CD4-positive, alpha-beta T cell (primary cell): ENCODE measurements at places on chromosomes 7 and 10. TPM values are rescaled to one million over a fixed set of nuclear protein-coding genes. Genes with fewer than 3 reads are reported as not detected.

Gene CPA4
- total RNA-seq: not detected

Gene ATOH7
- not detected for total RNA-seq

DNA sequence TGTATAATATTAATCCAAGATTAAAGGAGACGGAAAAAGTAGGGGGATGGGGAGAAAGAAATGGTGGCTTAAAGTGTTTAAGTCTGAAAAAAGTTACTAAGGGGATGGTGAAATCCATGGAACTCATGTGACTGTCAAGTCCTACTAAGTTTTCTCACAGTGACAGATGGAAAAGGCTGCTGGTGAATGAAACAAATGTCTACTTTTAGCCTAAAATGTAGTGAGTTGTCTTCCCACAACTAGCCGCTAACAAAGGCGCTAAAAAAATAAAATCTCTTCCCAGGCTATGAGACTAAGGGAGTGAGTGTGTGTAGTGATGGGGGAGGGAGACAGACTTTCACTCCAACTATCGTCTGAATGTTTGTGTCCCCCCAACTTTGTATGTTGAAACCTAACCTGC is 12.6 kb downstream of the VIM start:
- DNase-seq: no peak
- H3K36me3 ChIP-seq: peaks cover 25% of the 10 kb centered on the region
- H3K27ac ChIP-seq: no peak overlapping the region
- H3K27me3 ChIP-seq: no peaks in the 10 kb centered on the region
- H3K4me3 ChIP-seq: no peak overlapping the region

- H3K27me3 ChIP-seq: no peaks in the 10 kb centered on the region
- DNase-seq: no peak
- no peak overlapping the region for H3K4me3 ChIP-seq
- no peaks in the 10 kb centered on the region for H3K36me3 ChIP-seq
These were observed 1241.7 kb downstream of the REEP3 start for GRCh38 chr10:64762861-64763260.

- H3K27ac ChIP-seq: no peak overlapping the region
- no peaks in the 10 kb centered on the region for H3K36me3 ChIP-seq
- H3K27me3 ChIP-seq: no peaks in the 10 kb centered on the region
- H3K4me1 ChIP-seq: no peaks in the 10 kb centered on the region
- no peak overlapping the region for H3K4me3 ChIP-seq
These were observed 364.2 kb downstream of the AUTS2 start for GRCh38 chr7:69962186-69963065.

Gene EIF5AL1
- total RNA-seq: 0.11 TPM

Gene ZNF117
- total RNA-seq: 1.9 TPM

DNA sequence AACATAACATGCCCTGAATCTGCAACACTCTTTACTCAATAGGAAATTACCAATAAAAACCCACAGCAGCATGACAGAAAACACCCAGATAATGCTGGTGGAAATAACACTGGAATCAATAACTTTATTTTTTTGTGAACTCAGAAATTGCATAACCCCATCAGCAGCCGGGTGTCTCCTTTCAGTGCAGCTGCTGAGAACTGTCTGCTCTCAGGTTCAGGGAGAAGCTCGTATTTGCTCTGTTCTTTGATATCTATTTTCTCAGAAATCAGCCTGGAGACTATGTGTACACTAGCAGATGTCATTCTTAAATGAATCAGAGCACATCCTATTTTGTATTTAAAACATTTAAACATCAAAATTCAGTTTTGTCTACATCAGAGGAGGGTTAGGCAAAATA is 506.0 kb downstream of the POM121L12 start:
- no peaks in the 10 kb centered on the region for H3K36me3 ChIP-seq
- DNase-seq: no peak
- no peak overlapping the region for H3K4me3 ChIP-seq
- no peaks in the 10 kb centered on the region for H3K4me1 ChIP-seq
- H3K27me3 ChIP-seq: no peaks in the 10 kb centered on the region

Gene ADAM22
- total RNA-seq: 0.60 TPM

Gene SYNPO2L
- not detected for total RNA-seq

- no peaks in the 10 kb centered on the region for H3K4me1 ChIP-seq
- no peaks in the 10 kb centered on the region for H3K36me3 ChIP-seq
- no peak overlapping the region for H3K27ac ChIP-seq
- no peak for DNase-seq
- no peak overlapping the region for H3K4me3 ChIP-seq
These were observed 151.4 kb upstream of the PITRM1 start for GRCh38 chr10:3323865-3324498.

Gene AKR1B15
- not detected for total RNA-seq

GRCh38 chr7:132450696-132451095 is 125.6 kb downstream of the PLXNA4 start:
- no peaks in the 10 kb centered on the region for H3K27me3 ChIP-seq
- no peak for DNase-seq
- peaks cover 44% of the 10 kb centered on the region for H3K4me1 ChIP-seq

Gene ADAM8
- 95.6 TPM for total RNA-seq

Gene SKAP2
- 0.91 TPM for total RNA-seq

DNA sequence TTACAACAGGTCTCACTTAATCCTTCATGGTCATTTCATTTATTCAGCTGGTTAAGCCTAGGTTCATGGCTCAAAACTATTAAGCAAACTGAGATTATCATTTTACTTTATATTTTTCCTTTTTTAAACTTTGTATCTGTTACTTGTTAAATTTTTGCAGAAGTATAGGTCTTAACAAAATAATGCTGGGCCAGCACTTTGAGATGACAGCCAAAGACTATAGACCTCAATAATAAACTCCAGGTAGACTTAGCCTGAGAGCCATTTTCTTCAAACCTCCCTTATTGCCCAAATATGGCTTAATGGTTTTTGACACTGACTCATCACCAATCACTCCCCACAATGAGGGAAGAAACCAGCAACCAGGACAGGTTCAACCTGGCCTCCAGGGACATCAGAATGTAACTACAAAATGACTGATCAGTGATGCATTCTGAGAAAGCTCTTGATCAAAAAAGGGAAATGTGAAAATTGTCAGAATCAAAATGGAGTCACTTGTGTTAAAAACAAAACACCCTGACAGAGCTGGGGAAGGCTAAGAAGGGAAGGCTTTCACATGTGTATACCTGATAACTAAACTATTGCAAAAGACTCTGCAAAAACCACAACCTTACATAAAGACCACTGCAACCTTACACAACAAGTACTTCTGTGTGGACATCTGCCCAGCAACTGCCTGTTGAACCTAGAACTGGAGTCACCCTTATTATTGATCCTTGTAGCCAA is 2.1 kb upstream of the CCDC126 start:
- DNase-seq: peak; percentile 8
- H3K27ac ChIP-seq: no peak overlapping the region
- H3K36me3 ChIP-seq: no peaks in the 10 kb centered on the region

DNA sequence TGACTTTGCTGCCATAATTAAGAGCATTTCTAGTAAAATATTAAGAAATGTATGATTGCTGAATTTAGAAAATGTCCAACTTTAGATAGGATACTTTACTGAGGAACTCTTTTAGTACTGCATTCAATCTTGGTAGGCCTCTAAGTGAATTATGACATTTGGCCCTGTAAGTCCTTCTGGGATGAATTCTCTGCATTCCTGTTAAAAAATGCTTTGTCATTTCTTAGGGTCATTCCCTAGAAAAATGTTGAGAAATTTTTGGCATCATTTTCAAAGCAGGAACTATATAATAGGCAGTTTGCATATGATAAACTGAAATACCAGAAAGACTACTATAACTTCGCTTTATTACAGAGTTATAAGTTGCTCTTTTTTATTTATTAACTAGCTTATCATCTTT is 69.3 kb upstream of the PRR15 start:
- H3K36me3 ChIP-seq: no peaks in the 10 kb centered on the region
- H3K27ac ChIP-seq: no peak overlapping the region
- H3K27me3 ChIP-seq: no peaks in the 10 kb centered on the region
- H3K4me3 ChIP-seq: no peak overlapping the region
- no peaks in the 10 kb centered on the region for H3K4me1 ChIP-seq

GRCh38 chr10:3668276-3668965 is 116.6 kb downstream of the KLF6 start:
- H3K4me1 ChIP-seq: peaks cover 49% of the 10 kb centered on the region
- H3K36me3 ChIP-seq: no peaks in the 10 kb centered on the region
- DNase-seq: peak; percentile 61
- no peaks in the 10 kb centered on the region for H3K27me3 ChIP-seq
- peak overlapping the region; percentile 66 for H3K4me3 ChIP-seq
- peak overlapping the region; percentile 65 for H3K27ac ChIP-seq

- no peaks in the 10 kb centered on the region for H3K36me3 ChIP-seq
- no peak overlapping the region for H3K27ac ChIP-seq
- no peak overlapping the region for H3K4me3 ChIP-seq
- DNase-seq: no peak
These were observed 922.2 kb downstream of the SORCS1 start for GRCh38 chr10:106242301-106242700.

Gene IQUB
- not detected for total RNA-seq

GRCh38 chr7:135353832-135354231 is 120.2 kb downstream of the STRA8 start:
- no peak overlapping the region for H3K27ac ChIP-seq
- H3K4me1 ChIP-seq: no peaks in the 10 kb centered on the region
- no peaks in the 10 kb centered on the region for H3K27me3 ChIP-seq
- H3K4me3 ChIP-seq: no peak overlapping the region
- H3K36me3 ChIP-seq: no peaks in the 10 kb centered on the region
- DNase-seq: no peak

- DNase-seq: no peak
- no peak overlapping the region for H3K4me3 ChIP-seq
- H3K36me3 ChIP-seq: no peaks in the 10 kb centered on the region
- no peak overlapping the region for H3K27ac ChIP-seq
These were observed 588.6 kb upstream of the FOXK1 start for GRCh38 chr7:4093483-4093882.

DNA sequence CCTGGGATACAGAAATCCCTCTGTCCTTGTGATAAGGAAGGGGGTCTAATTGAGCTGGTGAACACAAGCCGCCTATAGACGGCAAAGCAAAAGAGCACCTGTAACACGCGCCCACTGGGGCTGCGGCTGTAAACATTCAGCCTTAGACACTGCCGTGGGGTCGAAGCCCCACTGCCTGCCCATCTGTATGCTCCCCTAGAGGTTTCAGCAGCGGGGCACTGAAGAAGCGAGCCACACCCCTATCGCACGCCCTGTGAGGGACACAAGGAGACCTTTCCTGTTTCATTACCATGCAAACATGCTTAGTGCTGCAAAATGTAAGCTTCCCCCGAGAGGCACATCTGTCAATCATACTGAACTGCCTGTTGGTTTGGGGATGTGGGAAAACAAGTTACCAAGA is 82.1 kb downstream of the NRP1 start:
- no peaks in the 10 kb centered on the region for H3K36me3 ChIP-seq
- no peaks in the 10 kb centered on the region for H3K27me3 ChIP-seq
- no peak for DNase-seq
- no peak overlapping the region for H3K4me3 ChIP-seq

GRCh38 chr7:94344826-94345225 is 49.9 kb upstream of the COL1A2 start:
- H3K4me3 ChIP-seq: no peak overlapping the region
- no peak for DNase-seq
- no peaks in the 10 kb centered on the region for H3K4me1 ChIP-seq
- no peak overlapping the region for H3K27ac ChIP-seq

- no peak overlapping the region for H3K4me3 ChIP-seq
- no peak overlapping the region for H3K27ac ChIP-seq
- peaks cover 19% of the 10 kb centered on the region for H3K36me3 ChIP-seq
- H3K27me3 ChIP-seq: no peaks in the 10 kb centered on the region
- DNase-seq: no peak
These were observed 79.9 kb upstream of the RHEB start for GRCh38 chr7:151599401-151600227.

- H3K27me3 ChIP-seq: no peaks in the 10 kb centered on the region
- no peak for DNase-seq
- H3K4me1 ChIP-seq: no peaks in the 10 kb centered on the region
These were observed 117.9 kb downstream of the CFTR start for GRCh38 chr7:117597755-117598154.

- H3K36me3 ChIP-seq: no peaks in the 10 kb centered on the region
- no peak overlapping the region for H3K27ac ChIP-seq
- no peak overlapping the region for H3K4me3 ChIP-seq
- no peak for DNase-seq
- H3K4me1 ChIP-seq: no peaks in the 10 kb centered on the region
- H3K27me3 ChIP-seq: no peaks in the 10 kb centered on the region
These were observed 612.2 kb upstream of the POM121L12 start for GRCh38 chr7:52423251-52423650.

Gene RNF32
- total RNA-seq: not detected

GRCh38 chr10:78013564-78013963 is 15.8 kb downstream of the POLR3A start:
- no peak for DNase-seq
- H3K27ac ChIP-seq: no peak overlapping the region
- H3K36me3 ChIP-seq: peaks cover 95% of the 10 kb centered on the region
- no peaks in the 10 kb centered on the region for H3K27me3 ChIP-seq
- H3K4me3 ChIP-seq: no peak overlapping the region
- no peaks in the 10 kb centered on the region for H3K4me1 ChIP-seq

DNA sequence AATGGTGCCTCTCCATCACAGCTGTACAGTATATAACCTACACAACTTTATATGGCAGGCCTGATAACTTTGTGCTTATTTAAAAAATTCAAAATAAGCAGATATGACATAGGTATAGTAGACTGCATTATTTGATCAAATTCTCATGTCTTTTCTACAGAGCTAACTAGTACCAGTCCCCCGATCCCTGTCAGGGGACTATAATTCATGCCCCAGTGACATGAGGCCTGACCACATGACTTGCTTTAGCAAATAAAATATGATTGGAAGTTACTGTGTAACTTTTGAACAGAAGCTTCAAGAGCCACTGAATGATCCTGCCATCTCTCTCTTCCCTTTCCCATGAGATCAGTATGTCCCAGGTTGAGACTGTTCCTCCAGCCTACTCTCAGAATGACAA is 49.2 kb upstream of the WNT2 start:
- H3K4me1 ChIP-seq: no peaks in the 10 kb centered on the region
- no peak overlapping the region for H3K27ac ChIP-seq
- H3K27me3 ChIP-seq: no peaks in the 10 kb centered on the region
- no peak for DNase-seq

DNA sequence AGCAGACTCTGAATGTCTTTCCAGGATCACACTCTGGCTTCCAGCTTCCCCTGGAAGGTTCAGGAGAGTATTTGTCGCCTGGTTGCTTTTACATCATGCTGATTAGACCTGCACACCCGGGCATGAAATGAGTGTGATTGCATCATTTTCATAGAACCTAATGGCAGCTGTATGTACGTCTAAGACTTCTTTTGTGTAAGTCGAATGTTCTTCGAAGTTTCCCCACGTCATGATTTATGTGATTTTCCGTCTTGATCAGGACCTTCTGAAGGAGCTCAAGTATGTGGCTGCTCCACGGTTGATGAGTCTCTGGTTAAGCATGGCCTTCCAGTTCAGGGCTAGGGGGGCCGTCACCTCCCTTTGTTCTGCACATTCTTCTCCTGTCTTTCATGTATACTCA is 4.5 kb downstream of the EIF4H start:
- DNase-seq: no peak
- H3K27ac ChIP-seq: no peak overlapping the region
- H3K27me3 ChIP-seq: no peaks in the 10 kb centered on the region
- H3K36me3 ChIP-seq: peaks cover 48% of the 10 kb centered on the region

Gene PTPN12
- total RNA-seq: 14.8 TPM

Gene HMX2
- not detected for total RNA-seq

Gene AEBP1
- total RNA-seq: 20.3 TPM
